ENCODE measurements at places on chromosomes 5 and 9.

DNA sequence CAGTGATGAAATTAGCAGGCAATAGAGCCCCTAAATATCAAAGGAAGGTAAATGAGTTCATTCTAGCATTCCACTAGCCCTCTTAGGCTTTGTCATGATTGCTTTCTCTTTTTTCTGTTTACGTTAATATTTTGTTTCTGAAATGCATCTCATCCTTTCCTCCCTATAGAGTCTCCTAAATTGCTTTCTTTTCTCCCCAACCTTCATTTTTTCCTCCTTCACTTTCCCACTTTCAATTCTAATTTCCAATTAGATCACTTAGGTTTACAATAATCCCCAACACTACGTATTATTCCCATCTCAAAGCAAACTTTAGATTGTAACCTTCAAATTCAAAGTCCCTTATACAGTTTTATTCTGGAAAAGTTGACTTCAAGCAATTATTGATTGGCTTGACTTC, 559.3 kb downstream of the RAB3C start:
- DNase-seq, result no peak

DNA sequence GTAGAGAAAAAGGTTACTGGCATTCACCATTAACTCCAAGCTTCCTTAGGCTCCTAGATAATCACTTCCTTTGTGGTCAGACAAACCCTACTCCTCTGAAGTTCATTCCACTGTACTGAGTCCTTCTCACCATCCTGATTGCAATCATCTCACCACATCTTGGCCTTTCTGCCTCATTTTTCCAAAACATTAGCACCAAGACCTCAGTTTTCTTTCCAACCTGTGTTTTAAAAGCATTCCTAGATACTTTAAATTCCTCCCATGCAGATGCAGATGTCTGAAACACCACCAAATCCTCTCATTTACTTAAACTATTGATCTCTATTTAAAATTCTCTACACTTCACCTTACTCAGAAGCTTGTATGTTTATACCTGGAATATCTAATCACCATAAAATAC, 961.3 kb upstream of the CTNND2 start:
- no peak for DNase-seq

DNA sequence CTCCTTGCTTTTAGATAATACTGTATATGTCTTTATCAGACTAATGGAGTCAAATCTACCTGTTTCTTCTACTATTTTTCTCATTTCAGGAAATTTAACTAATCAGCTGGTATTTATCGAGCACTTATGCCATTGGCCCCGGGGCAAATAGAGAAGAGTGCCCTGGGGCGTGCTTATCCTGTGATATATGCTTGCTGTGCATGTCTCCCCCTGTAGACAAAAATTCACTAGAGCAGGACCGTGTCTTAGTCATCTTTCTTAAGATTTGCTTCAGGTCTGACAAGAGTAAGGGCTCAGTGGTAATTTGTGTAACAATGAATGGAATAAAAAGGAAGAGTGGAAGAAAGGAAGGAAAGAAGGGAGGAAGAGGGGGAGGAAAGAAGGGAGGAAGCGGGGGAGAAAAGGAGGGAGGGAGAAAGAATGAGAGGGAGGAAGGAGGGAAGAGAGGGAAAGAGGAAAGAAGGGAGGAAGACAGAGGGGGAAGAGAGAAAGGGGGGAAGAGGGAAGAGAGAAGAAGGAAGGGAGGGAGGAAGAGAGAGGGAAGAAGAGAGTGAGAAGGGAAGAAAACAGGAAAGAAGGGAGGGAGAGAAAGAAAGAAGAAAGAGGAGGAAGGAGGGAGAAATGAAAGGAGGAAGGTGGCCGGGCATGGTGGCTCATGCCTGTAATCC, 295.7 kb upstream of the PANK3 start:
- peak; percentile 62 for DNase-seq

DNA sequence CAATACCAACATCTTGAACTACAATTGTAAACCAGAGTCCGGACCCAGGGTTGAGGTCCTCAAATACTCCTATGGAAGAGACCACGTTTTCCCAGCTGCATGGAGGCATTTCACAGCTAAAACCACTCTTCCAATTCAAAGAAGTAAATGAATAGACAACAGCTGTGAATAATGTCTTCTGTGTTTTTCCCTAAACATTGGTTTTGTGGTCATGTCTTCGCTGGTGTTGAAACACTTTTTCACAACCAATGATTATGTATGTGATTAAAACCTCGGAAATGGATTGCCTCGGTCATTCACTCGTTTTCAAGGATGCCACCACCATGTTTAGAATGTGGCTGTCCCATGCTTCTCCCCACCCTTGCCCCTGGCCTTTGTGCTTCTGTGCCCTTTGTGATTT, 9.4 kb upstream of the TENT4A start:
- no peak for DNase-seq

DNA sequence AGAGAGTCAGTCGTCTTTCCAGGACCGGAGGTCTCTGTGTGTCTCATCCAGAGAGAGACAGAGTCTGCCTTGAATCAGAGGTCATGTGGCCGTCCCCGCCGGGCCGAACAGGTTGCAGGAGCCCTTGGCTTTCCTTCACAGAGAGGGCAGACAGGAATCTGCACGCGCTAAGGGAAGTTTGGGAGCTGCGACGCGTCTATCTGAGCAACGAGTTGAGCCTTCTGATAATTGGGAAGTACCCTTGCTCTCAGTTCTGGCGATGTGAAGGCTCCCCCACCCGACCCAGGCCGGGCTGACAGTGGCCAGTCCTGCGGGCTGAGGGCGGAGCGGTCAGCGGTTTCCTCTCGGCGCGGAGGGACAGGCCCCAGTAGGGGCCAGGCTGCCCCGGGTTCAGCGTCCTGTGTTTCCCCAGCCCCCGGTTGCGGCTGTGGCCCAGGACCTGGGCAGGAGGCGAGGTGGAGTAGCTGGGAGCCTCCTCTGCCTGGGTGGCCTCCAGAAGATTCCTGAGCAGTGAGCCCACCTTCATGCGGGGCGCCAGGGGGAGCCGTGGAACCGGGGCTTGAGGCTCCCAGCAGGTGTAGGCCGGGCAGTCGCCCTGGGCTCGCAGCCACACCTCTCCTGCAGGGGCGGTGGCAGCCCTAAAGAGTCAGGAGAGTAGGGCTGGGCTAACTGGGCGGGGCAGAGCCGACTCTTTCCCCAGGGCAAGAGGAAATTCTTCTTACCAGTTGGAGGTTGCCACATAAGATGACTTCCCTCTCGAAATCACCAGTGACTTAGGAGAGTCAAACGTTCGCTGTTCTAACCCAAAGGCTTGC, 13.9 kb downstream of the NR2F1 start:
- DNase-seq, result no peak

GRCh38 chr5:42564689-42565356, 141.6 kb downstream of the GHR start:
- DNase-seq, result no peak

GRCh38 chr9:72441848-72442607, 77.0 kb upstream of the ZFAND5 start:
- DNase-seq, result no peak

GRCh38 chr5:107430071-107430625, 240.6 kb downstream of the EFNA5 start:
- DNase-seq, result no peak

DNA sequence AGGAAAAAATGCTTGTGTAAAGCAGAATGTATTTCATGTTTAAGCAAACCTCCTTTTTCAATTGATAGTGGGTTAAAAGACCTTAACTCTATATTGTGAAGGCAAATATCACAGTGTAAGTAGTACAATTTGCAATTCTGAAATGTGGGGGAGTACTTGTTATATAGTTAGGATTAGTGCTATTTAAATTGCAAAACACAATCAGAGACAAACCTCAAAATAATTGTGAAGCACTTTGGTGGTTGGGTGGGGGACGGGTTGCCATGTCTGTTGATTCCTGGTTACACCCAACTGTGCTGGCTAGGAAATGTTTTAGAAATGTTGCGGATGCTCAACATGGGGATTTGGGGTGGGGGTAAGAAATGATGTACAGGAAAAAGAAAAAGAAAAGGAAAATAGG, 37.4 kb downstream of the EGFLAM start:
- no peak for DNase-seq

DNA sequence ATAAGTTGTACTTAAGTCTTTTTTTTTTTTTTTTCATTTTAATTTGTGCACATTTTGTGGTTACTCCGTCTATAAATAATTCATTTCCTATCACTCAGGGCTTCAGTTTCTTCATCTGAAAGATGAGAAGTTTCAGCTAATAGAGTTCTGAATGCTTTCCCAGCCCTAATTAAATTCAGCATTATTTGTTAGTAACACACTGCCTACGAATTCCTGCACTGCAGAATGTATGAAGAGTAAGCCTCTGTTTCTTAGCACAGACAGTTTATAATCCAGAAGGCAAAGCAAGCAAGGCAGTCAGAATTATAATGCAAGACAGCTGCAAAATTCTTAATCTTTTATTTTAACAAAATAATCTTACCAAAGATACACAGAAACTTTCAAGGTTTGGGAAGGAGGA, 138.0 kb upstream of the GHR start:
- no peak for DNase-seq

DNA sequence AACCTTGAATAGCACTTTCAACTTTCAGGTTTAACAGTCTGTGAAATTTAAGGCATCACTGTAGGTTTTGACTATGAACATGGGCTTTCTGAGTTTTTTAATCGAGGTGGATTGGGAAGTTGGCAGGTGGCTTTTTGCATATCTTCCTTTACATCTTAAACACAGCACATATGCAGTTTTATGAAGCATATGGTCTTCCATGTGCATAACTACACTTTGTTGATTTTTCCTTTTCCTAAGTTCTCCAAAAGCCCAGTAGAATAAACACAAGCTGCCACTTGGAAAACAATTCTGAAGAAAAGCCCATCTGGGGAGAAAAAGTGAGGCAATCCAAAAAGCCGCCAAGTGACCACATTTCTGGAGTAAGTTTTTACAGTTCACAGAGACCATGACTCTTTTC, 236.5 kb upstream of the IL12B start:
- DNase-seq, result no peak

GRCh38 chr5:16521521-16522483, 56.2 kb upstream of the ZNF622 start:
- DNase-seq, result no peak

DNA sequence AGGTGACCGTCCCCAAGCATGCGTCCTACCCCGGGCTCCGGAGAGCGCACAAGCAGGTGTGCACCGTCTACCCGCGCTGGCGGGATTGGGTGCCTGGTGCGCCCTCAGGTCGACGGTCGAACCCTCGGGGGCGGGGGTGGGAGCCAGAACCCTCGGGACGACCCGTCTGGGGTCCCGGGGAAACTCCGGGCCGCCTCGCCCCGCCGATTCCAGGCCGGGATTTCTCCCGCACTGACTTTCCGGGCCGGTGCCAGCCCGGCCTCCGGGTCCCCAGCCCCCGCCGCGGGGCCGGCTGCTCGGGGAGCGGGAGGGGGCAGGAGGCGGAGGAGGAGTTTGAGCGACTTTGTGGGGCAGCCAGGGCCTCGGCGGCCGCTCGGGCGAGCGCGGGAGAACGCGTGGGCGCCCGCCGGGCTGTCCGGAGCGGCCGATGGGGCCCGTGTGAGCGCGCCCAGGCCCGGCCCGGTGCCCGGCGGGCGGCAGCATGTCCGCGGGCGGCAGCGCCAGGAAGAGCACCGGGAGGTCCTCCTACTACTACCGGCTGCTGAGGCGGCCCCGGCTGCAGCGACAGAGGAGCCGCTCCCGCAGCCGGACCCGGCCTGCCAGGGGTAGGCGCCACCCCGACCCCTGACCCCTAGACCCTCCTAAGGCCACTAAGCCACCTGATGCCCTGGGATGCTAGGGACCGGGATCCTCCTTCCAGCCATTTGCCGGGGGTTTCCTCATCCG, at the start of gene DAB2IP:
Gene DAB2IP, plus strand, starts transcription at position 340 of the 726 bp plus-strand sequence. Its CDS starts 142 bp downstream, at position 482.
- DNase-seq, result peak; percentile 87

GRCh38 chr9:30774326-30774725, 1610.1 kb upstream of the ACO1 start:
- DNase-seq, result no peak

GRCh38 chr9:93072383-93072795, 13.9 kb downstream of the SUSD3 start:
- DNase-seq, result peak; percentile 12

GRCh38 chr9:127361561-127361960, 35.4 kb upstream of the SLC2A8 start:
- DNase-seq, result no peak

DNA sequence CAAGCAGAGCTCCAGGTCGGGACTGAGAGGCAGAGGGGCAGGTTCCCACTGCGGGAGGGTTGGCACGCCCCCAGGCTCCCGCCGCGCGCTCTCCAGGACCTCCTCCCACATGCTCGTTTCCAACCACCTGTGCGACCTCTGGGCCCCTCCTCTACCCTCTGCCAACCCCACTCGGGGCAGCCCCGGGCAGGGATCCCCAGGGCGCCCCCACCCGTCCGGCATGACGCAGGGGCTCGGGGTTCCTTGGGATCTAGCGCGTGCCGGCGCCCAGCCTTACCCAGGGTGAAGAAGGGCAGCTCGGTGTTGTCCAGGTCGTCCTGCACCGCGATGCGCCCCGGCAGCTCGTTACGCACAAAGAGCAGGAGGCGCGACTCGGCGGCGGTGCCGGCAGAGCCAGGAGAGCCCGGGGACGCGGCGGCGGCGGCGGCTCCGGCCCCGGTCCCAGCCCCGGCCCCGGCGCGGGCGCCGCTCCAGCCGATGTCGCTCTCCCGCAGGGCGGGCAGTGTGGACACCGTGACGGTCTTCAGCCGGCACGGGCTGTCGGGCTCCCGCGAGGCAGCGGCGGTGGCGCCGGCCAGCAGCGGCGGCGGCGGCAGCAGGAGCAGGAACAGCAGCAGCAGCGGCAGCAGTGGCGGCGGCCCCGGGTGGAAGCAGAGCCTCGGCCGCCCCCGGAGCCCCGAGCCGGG, 494 bp downstream of the ASTN2 start:
- DNase-seq, result peak; percentile 67

DNA sequence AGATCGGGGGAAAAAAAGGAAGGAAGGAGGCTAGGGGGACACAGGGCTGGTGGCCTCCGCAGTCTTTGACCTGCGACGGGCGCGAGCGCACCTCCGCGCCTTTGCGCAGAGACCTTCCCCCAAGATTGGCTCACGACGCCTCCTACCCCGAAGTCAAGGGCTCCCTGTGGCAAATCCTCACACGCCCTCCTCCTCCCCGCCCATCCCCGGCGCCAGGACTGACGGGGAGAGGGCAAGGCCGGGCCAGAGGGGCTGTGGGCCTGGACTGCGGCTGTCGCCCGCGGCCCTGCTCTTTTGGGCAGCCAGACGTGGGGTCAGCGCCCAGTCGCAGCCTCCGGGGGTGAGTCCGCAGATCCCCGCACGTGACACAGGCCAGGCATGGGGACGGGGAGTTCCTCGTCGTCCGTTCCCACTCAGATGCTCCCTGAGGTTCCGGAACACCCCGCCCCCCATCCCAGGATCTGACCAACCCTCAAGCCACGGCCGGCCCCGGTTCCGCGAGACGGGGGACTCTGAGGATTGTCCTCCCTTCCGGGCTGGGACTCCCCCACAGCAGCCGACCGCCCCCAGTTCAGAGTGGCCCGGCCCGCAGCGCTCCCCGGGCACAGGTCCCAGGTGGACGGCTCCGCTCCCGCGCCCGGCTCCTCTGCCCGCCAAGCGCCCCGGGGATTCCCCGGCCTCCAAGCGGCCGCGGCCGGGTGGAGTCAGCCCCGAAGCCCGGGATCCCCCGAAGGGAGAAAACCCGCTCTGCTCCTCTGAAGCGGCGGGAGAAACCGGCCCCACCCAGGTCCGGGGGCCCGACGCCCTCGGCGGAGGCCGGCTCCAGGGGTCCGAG, 543 bp upstream of the ANKRD33B start:
- no peak for DNase-seq

GRCh38 chr5:131167615-131168014, 2.6 kb upstream of the HINT1 start:
- no peak for DNase-seq

GRCh38 chr9:90219548-90220118, 423.0 kb downstream of the DIRAS2 start:
- DNase-seq, result no peak

GRCh38 chr5:53923961-53924360, 363.5 kb downstream of the NDUFS4 start:
- peak; percentile 55 for DNase-seq

Measured in NCI-H82 (cell line).